ENCODE measurements at places on chromosomes 1 and 21. TPM values are rescaled to one million over a fixed set of nuclear protein-coding genes. Genes with fewer than 3 reads are reported as not detected.

Gene AVPR1B
- total RNA-seq = not detected

Gene AMY1C
- not detected for total RNA-seq

Gene KLHDC7A
- total RNA-seq = 0.14 TPM

- DNase-seq = peak; percentile 12
These were observed 1.1 kb downstream of the LPGAT1 start for GRCh38 chr1:211829343-211830054.

GRCh38 chr21:35948982-35949381 lies 111.3 kb downstream of the SETD4 start:
- no peak for DNase-seq

GRCh38 chr1:187491082-187491720 lies 662.5 kb downstream of the PLA2G4A start:
- DNase-seq = peak; percentile 34

DNA sequence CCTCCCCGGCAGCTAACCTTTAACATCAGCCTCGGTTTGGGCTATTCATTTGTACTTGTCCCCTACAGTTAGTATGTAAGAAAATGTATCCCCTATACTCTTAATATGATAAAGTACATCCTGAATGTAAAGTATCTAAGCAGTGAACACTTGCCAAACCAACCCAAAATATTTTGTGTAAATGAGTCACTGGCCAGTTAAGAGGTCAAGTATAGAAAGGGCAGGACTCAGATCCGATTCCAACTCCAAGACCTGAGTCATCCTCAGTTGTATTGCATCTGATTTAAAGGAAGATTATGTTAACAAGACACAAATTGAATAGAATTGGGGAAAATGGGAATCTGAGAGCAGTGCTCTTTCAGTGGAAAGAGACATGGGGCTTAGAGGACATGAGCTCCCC lies 84.4 kb downstream of the CD58 start:
- DNase-seq = no peak

DNA sequence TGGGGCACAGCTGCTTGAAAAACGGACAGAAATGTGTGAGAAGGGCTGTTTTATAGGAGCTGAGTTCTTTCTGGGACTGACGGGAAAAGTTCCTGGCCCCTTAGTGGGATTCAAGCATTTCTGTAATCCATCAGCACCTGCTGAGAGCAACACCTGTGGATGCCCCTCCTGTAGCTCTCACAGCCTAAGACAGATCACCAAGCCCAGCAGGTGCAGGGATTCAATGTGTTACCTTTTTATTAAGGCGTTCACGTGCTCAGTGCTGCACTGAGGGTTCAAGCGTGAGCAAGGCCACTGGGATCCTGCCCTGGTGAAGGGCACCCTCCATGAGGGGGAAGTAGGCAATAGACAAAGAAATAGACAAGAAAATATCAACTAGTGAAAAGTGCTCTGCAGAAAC lies 14.9 kb downstream of the OLFML2B start:
- no peak for DNase-seq

DNA sequence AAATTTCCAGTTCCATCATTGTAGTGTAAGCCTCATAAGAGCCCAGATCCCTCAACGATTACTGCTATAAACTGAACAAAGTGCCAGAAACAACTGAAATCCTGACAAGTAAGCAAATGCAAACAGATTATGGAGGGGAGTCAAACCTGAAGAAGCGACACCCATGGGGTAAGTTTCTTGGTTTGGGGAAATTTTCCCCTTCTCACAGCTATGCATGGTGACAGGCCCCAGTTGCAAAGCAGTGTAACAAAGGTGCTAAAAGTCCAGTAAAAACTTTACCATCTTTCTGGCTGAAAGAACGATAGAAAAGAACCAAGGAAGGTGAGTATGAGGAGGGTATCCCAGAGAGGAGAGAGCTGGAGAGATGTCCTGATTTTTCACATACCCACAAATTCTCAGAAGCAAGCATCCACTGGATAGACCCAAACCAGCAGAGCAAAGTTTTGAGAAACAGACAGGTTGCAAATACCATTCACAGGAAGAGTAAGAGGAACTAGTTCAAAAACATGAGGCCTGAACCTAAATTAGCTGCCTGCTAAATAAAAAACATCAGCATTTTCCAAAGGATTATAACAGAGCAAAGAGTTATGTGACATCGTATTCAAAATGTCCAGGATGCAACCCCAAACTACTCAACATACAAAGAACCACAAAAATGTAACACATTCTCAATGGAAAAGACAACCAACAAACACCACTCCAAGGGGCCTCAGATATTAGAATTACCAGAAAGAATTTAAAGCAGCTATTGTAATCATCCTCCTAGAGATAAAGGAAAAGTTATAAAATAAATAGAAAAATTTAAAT lies 14.5 kb downstream of the SCYL3 start:
- no peak for DNase-seq

GRCh38 chr1:211469938-211470529 lies 21.9 kb downstream of the RD3 start:
- peak; percentile 58 for DNase-seq

DNA sequence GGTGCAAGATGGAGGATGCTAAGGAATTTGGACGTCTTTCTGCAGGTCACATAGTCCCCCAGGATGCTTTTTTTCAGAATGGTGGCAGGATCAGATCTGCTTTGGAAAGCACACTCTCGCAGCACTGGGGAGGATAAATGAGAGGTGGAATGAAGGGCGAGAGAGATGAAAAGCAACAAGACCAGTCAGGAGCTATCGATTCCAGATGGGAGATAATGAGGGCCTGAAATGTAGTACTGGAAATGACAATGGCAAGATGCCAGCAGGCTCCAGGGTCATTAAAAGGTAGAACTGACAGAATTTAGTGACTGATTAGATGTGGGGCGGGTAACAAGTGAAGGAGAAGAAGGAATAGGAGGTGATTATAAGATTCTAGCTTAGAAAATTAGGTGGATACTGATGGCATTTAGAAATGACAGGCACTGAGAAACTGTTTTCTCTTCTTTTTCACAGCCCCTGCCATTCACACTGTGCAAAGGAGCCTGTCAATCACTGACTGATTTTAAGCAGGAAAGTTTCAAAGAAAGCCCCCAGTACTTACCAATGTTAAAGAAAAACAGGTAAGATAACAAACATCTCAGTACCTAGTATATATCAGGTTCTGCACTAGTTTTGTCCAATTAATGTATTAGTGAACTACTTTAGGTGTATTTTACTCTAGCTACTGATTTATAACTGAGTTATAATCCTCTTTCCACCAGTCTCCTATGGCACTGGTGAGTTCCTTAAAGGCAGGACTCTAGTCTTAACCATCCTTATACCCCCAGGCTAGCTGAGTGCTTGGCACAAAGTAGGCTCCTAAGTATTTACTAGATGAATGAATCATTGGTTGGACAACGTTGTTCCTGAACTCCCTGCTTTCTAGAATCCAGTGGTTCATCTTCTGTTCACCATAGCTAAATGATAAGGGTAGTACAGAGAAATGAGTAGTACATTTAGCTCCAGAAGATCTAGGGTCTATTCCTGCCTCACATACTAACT lies 9.2 kb downstream of the PIGM start:
- DNase-seq = no peak

- no peak for DNase-seq
These were observed 31.7 kb upstream of the COG2 start for GRCh38 chr1:230610589-230610988.

DNA sequence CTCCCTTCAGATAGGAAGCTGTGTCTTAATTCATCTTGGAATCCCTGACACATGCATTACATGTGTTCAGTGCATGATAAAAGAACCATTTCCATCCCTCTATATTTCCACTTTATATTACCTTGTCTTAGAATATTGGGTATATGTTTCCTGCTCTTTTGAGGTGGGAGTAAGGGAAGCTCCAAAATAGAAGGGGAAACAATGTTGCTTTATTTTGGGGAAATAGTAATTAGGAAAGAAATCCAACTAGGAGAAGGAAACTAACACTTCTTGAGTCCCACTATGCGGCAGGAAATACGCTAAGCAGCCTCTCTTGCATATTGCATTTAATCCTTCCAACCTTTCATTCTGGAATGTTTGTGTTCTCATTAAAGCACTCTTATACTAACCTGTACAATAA lies 89.4 kb upstream of the VAV3 start:
- no peak for DNase-seq
